ENCODE measurements at places on chromosomes 1 and 21.

- DNase-seq: no peak
Measured at GRCh38 chr1:214451596-214451995, 99.8 kb downstream of the PTPN14 start.

GRCh38 chr1:42921769-42922168 is 36.9 kb downstream of the SLC2A1 start:
- no peak for DNase-seq

- DNase-seq: no peak
Measured at GRCh38 chr1:78224246-78224785, 178.6 kb downstream of the GIPC2 start.

- DNase-seq: no peak
Measured at GRCh38 chr21:43739621-43740435, 20.9 kb downstream of the PDXK start.

GRCh38 chr1:8017495-8018197 is 8.5 kb downstream of the ERRFI1 start:
- DNase-seq: no peak

- DNase-seq: no peak
Measured at GRCh38 chr1:17683598-17683997, 71.5 kb upstream of the ACTL8 start.

GRCh38 chr1:63414691-63415365 is 47.4 kb downstream of the ALG6 start:
- DNase-seq: no peak

All from HEK293T (cell line).